ENCODE measurements at places on chromosomes 7 and 10.

GRCh38 chr10:34687434-34688210 lies 127.5 kb downstream of the PARD3 start:
- no peak for DNase-seq

DNA sequence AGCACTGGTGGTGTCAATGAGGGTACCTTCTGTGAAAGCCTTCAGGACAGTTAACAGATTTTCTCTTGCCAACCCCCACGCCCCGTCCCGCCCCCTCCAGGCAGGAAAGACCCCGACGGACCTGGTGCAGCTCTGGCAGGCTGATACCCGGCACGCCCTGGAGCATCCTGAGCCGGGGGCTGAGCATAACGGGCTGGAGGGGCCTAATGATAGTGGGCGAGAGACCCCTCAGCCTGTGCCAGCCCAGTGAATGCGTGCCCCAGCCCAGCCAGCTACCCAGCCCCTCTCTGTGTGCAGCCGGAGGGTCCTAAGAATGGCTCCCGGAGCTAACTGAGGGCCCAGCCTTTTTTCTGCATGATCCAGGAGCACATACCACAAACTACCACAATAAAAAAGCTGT lies 713 bp upstream of the HOGA1 start:
- DNase-seq = no peak

DNA sequence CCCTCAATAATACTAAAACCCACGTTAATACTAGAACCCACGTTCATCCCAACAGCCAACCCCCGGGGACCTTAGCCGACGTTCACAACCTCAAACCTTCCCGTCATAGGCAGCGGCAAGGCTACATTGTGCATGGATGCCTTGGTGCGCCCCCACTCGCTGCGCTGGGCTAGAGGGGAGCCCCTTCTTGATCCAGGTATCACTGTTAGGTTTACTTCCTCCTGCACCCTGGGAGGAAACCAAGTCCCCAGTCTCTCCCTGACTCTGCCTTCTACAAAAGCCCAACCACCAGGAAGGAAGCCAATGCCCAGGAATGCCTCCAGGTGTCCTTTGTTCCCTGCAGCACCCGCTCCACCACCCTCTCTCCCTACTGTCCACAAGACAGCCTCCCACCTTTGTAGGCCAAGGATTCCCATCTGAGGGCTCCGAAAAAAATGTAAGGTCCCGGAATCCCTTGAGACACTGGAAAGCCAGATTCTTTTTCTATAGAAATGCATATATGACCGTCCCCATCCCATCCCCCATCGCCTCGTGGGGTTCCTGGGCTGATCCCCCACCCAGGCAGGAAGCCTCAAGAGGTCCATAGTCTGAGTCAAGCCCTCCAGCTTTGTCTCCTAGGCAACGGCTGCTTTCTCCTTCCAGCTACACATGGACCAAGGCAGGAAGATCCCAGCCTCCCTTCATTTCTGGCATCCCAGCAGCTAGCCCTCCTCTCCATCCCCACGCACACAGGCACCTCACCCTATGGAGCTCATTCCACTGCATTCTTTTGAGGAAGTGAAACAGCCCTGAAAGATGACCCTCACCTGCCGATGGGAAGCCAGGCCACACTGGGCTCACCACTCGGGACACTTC lies 25.2 kb downstream of the CTBP2 start:
- DNase-seq = no peak

DNA sequence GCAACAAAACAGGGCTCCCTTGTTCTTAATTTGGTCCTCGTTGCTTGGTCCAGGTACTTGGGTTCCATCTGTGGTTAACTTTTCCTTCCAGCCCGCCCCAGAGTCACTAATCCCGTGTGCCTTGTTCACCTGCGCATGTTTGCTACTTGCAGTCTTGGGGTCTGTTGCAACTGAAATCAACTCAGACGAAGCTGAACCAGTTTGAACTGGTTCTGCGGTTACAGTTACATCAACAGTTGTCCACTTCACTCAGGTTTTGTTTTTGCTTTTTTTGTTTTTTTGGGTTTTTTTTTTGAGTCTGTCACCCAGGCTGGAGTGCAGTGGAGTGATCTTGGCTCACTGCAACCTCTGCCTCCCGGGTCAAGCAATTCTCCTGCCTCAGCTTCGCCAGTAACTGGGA lies 34.7 kb downstream of the TRRAP start:
- DNase-seq = no peak

GRCh38 chr7:2665359-2665791 lies 22.6 kb upstream of the AMZ1 start:
- DNase-seq = no peak

- no peak for DNase-seq
Observed at GRCh38 chr7:133804127-133804526, 323.0 kb upstream of the LRGUK start.

DNA sequence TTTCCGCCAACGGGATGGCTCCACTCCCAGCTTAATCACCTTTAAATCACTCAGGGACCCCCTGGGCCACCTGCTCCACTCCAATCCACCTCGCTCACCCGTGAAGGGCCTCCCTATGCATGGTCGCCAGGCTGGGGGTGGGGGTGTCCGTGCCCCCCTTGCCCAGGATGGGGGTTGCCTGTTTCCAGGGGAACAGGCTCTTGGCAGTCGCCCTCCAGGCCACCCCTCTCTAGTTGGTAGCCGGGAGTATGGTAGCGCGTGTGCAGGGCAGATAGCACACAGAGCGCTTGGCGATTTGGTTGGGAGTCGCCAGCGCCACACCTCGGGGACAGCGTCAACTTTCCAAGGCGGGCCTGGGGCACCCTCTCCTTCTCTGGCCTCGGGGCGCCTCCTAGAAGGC lies 134.9 kb upstream of the ZNF92 start:
- no peak for DNase-seq

DNA sequence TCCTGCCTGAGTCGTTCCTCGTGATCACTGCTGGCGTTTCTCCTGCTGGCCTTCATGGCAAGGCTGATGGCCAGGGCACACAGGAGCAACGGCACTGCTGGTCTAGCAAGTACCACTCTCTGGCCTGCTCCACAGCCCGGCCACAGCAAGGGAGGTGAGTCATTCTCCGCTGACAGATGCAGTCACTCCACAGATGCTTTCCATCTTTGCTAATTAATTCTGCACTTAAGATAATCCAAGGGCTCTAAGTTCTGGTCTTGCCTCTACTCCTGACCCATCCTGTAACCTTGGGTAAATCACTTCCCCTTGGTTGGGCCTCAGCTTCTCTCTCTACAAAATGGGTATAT lies 244.4 kb downstream of the RPS24 start:
- no peak for DNase-seq

GRCh38 chr7:73382934-73383503 lies 50.6 kb upstream of the FZD9 start:
- DNase-seq = no peak

- no peak for DNase-seq
Observed at GRCh38 chr7:28811701-28812430, 146.3 kb downstream of the TRIL start.

DNA sequence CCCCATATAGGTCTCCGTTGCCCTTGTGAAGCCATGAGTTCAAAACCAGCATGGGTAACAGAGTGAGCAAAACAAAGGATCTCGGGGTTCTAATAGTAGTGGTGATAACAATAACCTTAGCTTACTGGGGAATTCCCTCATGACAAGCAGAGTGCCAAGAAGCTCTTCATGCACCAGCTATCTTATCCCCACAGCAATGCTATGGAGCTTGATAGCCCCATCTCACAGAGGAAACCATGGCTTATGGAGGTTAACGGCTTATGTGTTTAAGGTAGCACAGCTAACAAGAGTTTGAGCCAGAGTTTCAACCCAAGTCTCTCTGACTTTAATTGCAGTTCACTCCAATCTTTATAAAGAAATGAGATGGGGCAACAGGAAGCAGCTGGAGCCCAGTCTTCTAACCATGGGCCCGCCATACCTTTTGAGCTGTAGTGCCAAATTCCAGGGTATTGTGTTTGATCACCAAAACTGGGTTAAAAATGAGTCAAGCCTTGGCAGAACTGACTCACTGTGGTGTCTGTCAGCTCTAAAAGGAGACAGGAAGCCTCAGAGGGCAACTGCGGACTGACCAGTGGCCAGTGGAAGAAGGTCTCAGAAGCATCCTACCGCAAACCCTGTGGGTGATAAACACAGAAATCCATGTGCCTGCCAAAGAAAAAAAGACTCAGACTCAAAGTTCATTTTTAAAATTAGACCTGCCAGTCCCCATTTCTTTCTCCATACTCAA lies 16.5 kb upstream of the PLAU start:
- DNase-seq = no peak

DNA sequence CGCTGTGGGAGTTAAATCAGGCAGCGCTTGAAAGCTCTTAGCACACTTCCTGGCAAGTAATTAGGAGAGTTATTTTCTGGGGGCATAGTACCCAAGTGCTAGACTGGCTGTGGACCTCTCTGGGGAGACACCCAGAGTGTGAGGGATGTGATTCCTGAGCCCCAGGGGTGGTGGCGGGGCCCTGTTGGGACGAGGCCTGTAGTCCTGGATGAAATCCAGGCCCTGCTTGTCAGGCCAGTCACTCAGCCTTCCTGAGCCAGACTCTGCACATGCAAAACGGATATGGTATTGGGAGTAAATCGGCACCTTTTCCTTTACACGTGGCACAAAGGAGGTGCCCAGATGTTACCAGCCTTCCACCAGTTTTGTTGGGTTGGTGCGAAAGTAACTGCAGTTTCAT lies 31.2 kb downstream of the TRRAP start:
- DNase-seq = no peak

- DNase-seq = no peak
Observed at GRCh38 chr10:92124616-92125143, 166.2 kb downstream of the CPEB3 start.

GRCh38 chr10:92689663-92690210 lies at the start of gene HHEX:
Gene HHEX (plus strand): TSS chr10:92689955. CDS start chr10:92689987, 32 bp downstream.
- DNase-seq = no peak

DNA sequence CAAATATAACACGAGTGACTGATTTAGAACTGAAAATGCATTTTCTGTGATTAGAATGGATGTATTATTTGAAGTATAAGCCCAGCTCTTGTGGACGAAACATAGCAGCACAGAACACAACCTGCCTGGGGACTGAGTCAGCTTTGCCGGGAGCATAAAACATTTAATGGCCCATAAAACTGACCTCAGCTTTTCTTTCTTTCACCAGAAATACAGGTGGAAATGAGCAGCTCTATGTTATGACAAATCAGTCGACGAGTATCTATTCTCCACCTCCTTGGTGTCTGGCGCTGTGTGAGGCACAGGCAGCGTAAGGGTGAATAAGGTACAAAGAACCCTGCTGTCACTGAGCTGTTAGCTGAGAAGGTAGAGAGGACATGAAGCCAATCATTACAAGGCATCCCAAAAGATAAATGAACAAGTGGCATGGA lies 471.6 kb upstream of the AKR1E2 start:
- DNase-seq = no peak

GRCh38 chr10:122112625-122113160 lies 123.7 kb downstream of the TACC2 start:
- DNase-seq = no peak

- DNase-seq = no peak
Observed at GRCh38 chr10:113475381-113475807, 77.5 kb upstream of the HABP2 start.

- no peak for DNase-seq
Observed at GRCh38 chr7:43592326-43592725, 9.4 kb downstream of the STK17A start.

DNA sequence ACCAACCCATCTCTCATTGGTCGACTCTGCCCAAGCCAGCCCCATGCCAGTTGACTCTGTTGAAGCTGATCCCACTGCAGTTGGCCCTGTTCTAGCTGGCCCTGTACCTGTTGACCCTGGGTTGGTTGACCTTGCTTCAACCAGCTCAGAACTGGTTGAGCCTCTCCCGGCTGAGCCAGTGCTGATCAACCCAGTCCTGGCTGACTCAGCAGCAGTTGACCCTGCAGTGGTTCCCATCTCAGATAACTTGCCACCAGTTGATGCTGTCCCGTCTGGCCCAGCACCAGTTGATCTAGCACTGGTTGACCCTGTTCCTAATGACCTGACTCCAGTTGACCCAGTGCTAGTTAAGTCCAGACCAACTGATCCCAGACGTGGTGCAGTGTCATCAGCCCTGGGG lies 7.4 kb downstream of the PPRC1 start:
- no peak for DNase-seq

DNA sequence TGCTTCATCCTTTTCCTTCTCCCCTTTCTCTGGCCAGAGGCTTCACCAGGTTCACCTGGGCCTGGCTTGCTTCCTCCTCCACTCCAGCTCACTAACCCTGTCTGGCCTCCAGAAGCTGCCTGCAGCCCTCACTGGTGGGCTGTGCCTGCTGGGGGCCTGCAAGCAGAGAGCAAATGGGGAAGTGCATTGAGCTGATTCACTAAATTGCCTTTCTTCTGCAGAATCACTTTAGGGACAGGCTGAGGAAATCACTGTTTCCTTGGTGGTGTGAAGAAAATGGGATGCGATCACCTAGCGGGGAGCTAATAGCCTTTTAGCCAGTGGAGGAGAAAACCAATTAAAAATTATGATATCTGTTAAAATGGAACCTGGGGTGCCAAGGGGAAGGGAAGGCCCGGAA lies 3.0 kb downstream of the RET start:
- DNase-seq = no peak

DNA sequence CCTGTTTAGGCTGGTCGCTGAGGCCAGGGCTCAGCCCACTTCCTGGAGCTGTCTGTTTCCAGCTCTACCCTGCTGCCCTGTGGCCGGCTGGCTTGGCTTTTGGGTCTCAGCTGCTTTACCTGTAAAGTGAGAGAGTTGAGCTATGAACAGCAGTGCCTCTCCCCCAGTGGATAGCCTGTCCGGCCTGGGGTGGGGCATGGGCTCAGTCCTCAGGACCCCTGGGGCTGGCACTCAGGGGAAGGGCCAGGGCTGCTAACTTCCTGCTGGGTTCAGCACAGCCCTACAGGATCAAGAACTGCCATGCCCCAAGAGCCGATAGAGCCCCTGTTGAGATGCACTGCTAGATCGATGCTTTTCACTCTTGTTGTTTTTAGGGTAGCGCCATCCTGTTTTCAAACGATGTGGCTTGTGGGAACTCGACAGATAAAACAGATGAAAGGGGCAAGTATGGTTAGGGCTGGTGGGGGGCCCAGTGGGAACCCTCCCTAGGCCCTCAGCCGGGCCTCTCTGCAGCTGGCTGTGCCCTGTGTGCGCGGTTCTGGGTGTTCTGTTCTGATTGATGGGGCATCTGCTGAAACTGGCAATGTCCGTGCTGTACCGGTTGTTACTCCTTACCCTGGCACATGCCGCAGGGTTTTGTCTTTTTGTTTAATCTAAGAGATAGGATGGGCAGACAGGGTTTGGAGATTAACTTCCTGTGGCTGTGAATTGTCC lies 10.0 kb upstream of the SFRP5 start:
- no peak for DNase-seq

GRCh38 chr10:76420725-76421124 lies 989.3 kb downstream of the LRMDA start:
- no peak for DNase-seq

- DNase-seq = no peak
Observed at GRCh38 chr10:116201011-116201410, 72.0 kb downstream of the GFRA1 start.

DNA sequence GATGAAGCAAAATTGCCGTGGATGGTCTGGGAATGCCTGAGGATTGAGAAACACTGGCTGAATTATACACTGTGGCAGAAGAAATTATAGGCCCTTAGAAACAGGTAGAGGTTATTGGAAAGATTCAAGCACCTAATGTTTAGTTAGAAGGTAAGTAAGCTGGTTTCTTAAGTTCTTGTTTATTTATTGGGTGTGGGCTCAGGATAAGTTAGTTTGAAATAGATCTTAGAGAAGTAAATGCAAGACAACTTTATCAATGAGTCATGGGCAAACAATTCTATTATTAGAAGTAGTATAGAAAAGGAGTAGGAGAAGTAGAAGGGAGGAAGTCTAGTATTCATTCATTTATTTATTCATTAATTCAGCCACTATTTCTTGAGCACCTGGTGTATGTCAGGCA lies 96.5 kb downstream of the KAT6B start:
- no peak for DNase-seq

- no peak for DNase-seq
Observed at GRCh38 chr7:90977056-90977455, 287.2 kb upstream of the FZD1 start.
